Pericardium fibroblast (primary cell): ENCODE measurements at places on chromosomes 1 and 21. TPM values are rescaled to one million over a fixed set of nuclear protein-coding genes. Genes with fewer than 3 reads are reported as not detected.

The GALE gene
- total RNA-seq = 12.0 and 34.3 TPM in 2 replicates

The AMPD1 gene
- total RNA-seq = not detected in 2 replicates

The NTPCR gene
- total RNA-seq = 22.1 and 27.0 TPM in 2 replicates

The KCNE1 gene
- total RNA-seq = 0.35 TPM in 1 of 2 replicates, not detected in the other

The POU3F1 gene
- total RNA-seq = 0.35 TPM in 1 of 2 replicates, not detected in the other

The KCND3 gene
- 0.85 and 2.9 TPM in 2 replicates for total RNA-seq

The PTP4A2 gene
- 162 and 189 TPM in 2 replicates for total RNA-seq

The HRNR gene
- total RNA-seq = not detected in 2 replicates

The KIF14 gene
- total RNA-seq = 0.23 and 0.43 TPM in 2 replicates

The FCRL1 gene
- not detected in 2 replicates for total RNA-seq

The ISG15 gene
- total RNA-seq = 51.2 and 63.2 TPM in 2 replicates

The CFAP45 gene
- 0.12 TPM in 1 of 2 replicates, not detected in the other for total RNA-seq

The CELA2B gene
- total RNA-seq = not detected in 2 replicates

The FCRLA gene
- total RNA-seq = not detected in 2 replicates

The LCE1B gene
- total RNA-seq = not detected in 2 replicates

The ADCY10 gene
- total RNA-seq = not detected in 2 replicates

The UMODL1 gene
- total RNA-seq = not detected in 2 replicates

The S100A7 gene
- not detected in 2 replicates for total RNA-seq

The PLA2G2C gene
- not detected in 2 replicates for total RNA-seq

The RBP7 gene
- total RNA-seq = not detected in 2 replicates

The RGS4 gene
- total RNA-seq = 12.3 and 42.2 TPM in 2 replicates

The MIXL1 gene
- total RNA-seq = not detected in 2 replicates

The ZYG11A gene
- 0.23 TPM in 1 of 2 replicates, not detected in the other for total RNA-seq

The MYOG gene
- 8.9 TPM in 1 of 2 replicates, not detected in the other for total RNA-seq

The DAB1 gene
- total RNA-seq = 0.82 and 1.5 TPM in 2 replicates

The C4BPA gene
- not detected in 2 replicates for total RNA-seq

The SWT1 gene
- total RNA-seq = 3.6 and 4.0 TPM in 2 replicates

The RAP1GAP gene
- 0.82 TPM in 1 of 2 replicates, not detected in the other for total RNA-seq

The HSD3B2 gene
- not detected in 2 replicates for total RNA-seq

The STIL gene
- 1.6 TPM in 2 replicates for total RNA-seq

The FMO5 gene
- total RNA-seq = 0.34 and 0.58 TPM in 2 replicates

The SPRR2B gene
- not detected in 2 replicates for total RNA-seq

The C1orf21 gene
- total RNA-seq = 32.8 and 64.9 TPM in 2 replicates

The OR2L3 gene
- total RNA-seq = not detected in 2 replicates

The ZNF670 gene
- total RNA-seq = 2.3 and 2.7 TPM in 2 replicates

The CNIH3 gene
- total RNA-seq = 2.2 and 3.8 TPM in 2 replicates

The HENMT1 gene
- 2.7 and 3.7 TPM in 2 replicates for total RNA-seq

The RAD54L gene
- 0.26 and 0.35 TPM in 2 replicates for total RNA-seq

The RAB3B gene
- 0.77 and 1.8 TPM in 2 replicates for total RNA-seq

The S100A13 gene
- total RNA-seq = 178 and 215 TPM in 2 replicates

The PROX1 gene
- total RNA-seq = 0.09 and 0.23 TPM in 2 replicates

The HDAC1 gene
- 49.2 and 59.0 TPM in 2 replicates for total RNA-seq

The CFAP74 gene
- not detected in 2 replicates for total RNA-seq

The KIF21B gene
- total RNA-seq = 0.09 and 0.12 TPM in 2 replicates

The PPFIA4 gene
- 2.4 and 5.1 TPM in 2 replicates for total RNA-seq

The S100A12 gene
- not detected in 2 replicates for total RNA-seq

The AK5 gene
- 8.5 and 17.5 TPM in 2 replicates for total RNA-seq

The ZNF362 gene
- total RNA-seq = 21.5 and 27.0 TPM in 2 replicates

The KCNK1 gene
- total RNA-seq = 1.4 and 2.4 TPM in 2 replicates
